B cell (primary cell): ENCODE measurements at places on chromosomes 16 and 17. TPM values are rescaled to one million over a fixed set of nuclear protein-coding genes. Genes with fewer than 3 reads are reported as not detected.

Gene HBA1
- 261 and 283 TPM in 2 replicates for total RNA-seq

Gene KRT40
- not detected in 2 replicates for total RNA-seq

Gene CDH8
- not detected in 2 replicates for total RNA-seq

Gene PHLPP2
- 16.1 and 17.6 TPM in 2 replicates for total RNA-seq

Gene EFCAB5
- 2.3 and 3.0 TPM in 2 replicates for total RNA-seq

Gene KRTAP16-1
- total RNA-seq, result not detected in 2 replicates

Gene ANKRD40CL
- total RNA-seq, result not detected in 2 replicates

Gene NUBP2
- total RNA-seq, result 50.2 and 52.6 TPM in 2 replicates

Gene ADGRG1
- total RNA-seq, result 0.20 and 0.78 TPM in 2 replicates

Gene CCL1
- not detected in 2 replicates for total RNA-seq

Gene TBC1D3
- 1.7 and 13.2 TPM in 2 replicates for total RNA-seq

Gene GRAP
- 59.8 and 73.8 TPM in 2 replicates for total RNA-seq

Gene SLC12A3
- 4.9 and 5.3 TPM in 2 replicates for total RNA-seq

Gene OTOP3
- total RNA-seq, result not detected in 2 replicates

Gene KRT15
- total RNA-seq, result not detected in 2 replicates

Gene RRAD
- 0.64 and 0.80 TPM in 2 replicates for total RNA-seq

Gene IL17C
- 1.4 and 1.5 TPM in 2 replicates for total RNA-seq

Gene RAB11FIP4
- total RNA-seq, result 64.4 and 70.5 TPM in 2 replicates

Gene MTSS2
- total RNA-seq, result 1.6 and 2.6 TPM in 2 replicates

Gene MYH1
- total RNA-seq, result not detected in 2 replicates

Gene SPPL2C
- total RNA-seq, result not detected in 2 replicates

Gene NPIPB6
- total RNA-seq, result 5.8 and 6.2 TPM in 2 replicates

Gene SOX9
- total RNA-seq, result not detected in 2 replicates

Gene CDYL2
- 5.5 and 6.6 TPM in 2 replicates for total RNA-seq

Gene GPR142
- total RNA-seq, result not detected in 2 replicates

Gene GINS2
- 4.2 and 4.3 TPM in 2 replicates for total RNA-seq

Gene TMEM11
- 24.7 and 25.3 TPM in 2 replicates for total RNA-seq

Gene ZNF19
- 12.6 and 16.0 TPM in 2 replicates for total RNA-seq

Gene WBP2
- total RNA-seq, result 132 and 140 TPM in 2 replicates

Gene ATP2A3
- 817 and 821 TPM in 2 replicates for total RNA-seq

Gene SCIMP
- total RNA-seq, result 87.3 and 87.4 TPM in 2 replicates

Gene CREBBP
- 205 and 206 TPM in 2 replicates for total RNA-seq

Gene GPR139
- not detected in 2 replicates for total RNA-seq

Gene SLC52A1
- total RNA-seq, result not detected in 2 replicates

Gene ASGR2
- total RNA-seq, result not detected in 2 replicates

Gene CORO6
- total RNA-seq, result 4.0 TPM in 2 replicates

Gene ASPHD1
- not detected in 2 replicates for total RNA-seq

Gene KRT39
- not detected in 2 replicates for total RNA-seq
